CD4-positive, alpha-beta T cell treated with Interleukin-10 for 1 hour (primary cell): ENCODE measurements at places on chromosomes 2 and 18.

DNA sequence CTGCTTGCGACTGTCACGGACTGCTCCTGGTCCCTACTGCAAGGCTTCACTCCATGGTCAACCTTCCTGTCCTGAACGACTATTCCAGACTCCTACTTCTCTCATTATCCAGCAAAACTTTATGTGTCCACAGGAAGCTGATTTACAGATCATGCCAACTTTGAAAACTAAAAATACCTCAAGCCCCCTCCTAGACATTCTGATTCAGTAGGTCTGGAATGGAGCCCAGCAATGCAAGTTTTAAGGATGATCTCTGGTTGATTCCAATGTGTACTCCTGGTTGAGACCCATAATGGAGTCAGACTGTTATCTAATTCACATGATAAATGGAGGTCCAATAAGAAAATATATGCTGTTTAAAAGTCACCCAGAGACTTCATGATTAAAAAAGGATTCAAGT, 13.1 kb upstream of the LRATD1 start:
- no peak for DNase-seq

DNA sequence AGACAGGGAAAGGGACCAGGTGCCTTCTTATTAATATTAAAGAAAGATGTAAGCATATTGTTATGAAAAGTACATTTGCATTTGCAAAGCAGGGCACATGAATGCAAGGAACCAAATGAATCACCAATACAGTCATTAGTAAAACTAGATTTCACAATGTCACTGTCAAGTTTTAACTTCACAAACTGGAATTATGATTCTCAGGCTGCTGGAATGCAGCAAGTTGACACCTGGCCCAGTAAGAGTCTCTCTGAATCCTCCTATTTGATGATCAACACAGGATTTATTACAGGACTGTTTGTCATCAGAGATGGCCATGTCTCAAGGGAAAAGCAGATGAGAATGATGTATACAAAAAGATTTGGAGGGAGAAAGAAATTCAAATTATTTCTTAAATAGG, 72.9 kb upstream of the STK39 start:
- no peak for DNase-seq

DNA sequence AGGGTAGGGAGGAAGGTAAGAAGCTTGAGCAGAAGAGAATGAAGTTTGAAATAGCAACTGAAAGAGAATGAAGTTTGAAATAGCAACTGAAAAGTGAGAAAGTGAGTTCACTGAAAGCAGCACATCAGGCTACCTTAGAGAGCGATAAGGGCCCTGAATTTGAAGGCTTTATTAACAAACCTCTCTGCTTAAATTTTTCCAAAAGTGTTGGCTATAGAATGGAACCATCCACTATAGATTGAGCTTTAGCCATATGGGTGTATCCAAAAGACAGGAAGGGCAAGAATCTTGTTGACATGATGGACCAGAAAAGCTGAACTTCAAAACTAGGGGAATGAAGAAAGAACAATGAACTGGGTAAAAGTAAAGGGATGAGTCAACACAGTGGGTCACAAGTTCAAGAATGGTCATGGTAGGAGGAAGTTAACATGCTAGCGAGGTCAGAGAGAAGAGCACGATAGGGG, 122.5 kb downstream of the ASXL3 start:
- no peak for DNase-seq

DNA sequence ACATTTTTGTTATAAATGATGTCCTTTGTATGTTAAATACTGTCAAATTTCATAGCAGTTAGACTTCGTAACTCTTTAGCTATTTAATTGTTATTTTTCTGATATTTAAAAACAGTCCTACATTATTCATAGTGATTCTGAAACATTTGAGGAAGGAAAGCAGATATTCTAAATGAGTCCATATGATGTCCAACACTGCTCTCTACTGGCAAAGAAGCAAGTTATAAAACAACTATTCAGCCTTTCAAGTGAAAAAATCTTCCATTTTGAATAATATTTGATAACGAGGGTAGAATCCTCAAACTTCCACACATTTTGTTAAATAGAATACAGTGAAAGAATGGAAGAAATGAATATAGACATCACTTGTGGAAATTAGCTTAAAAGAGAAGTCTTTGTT, 220.8 kb downstream of the GULP1 start:
- DNase-seq: no peak

- no peak for DNase-seq
Measured at GRCh38 chr18:51498085-51498855, 300.8 kb upstream of the MEX3C start.

DNA sequence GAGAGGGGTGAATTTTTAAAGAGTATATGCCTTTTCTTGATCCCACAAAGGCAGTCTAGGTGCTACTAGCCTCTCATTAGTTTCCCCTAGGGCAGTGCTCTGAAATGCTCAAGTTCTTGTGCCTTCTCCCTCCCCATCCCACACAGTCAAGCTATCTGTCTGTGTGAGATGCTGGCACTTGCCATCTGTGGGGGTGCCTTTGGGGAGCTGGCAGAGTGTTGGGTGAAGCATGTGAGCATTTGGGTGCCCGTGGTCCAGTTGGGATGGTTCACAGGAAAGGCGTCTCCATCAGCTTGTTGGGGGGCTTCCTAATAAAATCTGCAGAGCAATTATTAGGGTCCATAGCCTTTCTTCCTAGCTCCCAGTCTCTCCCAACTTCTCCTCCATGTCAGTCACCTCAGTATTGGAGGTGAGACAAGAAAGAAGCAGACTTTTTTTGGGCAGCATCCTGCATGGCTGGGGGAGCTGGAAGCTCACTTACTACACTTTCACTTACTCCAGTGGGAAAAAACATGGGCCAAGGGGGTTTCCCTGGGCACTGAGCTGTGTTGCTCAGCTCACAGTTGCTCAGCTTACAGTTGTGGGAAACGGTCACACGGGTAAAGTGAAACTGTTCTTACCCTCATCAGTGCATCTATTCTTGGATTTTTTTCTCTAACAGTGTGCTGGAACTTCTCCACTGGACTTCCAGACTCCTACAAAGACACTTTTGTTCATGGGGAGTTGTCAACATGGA, 29.3 kb downstream of the COLEC11 start:
- DNase-seq: no peak
